NAMALWA (cell line): ENCODE measurements at places on chromosomes 7 and 10.

- DNase-seq: no peak
Observed at GRCh38 chr7:45646996-45647825, 73.0 kb downstream of the ADCY1 start.

DNA sequence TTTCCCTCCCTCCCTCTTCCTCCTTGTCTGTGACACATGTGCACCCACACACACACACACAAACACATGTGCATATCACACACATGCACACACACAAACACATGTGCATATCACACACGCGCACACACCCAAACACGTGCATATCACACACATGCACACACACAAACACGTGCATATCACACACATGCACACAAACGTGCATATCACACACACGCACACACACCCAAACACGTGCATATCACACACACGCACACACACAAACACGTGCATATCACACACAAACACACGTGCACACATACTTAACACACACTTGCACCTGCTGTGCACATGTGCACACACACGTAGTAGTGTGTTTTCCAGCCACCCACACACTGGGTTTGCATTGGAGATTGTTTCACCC lies 29.4 kb upstream of the KNDC1 start:
- no peak for DNase-seq

DNA sequence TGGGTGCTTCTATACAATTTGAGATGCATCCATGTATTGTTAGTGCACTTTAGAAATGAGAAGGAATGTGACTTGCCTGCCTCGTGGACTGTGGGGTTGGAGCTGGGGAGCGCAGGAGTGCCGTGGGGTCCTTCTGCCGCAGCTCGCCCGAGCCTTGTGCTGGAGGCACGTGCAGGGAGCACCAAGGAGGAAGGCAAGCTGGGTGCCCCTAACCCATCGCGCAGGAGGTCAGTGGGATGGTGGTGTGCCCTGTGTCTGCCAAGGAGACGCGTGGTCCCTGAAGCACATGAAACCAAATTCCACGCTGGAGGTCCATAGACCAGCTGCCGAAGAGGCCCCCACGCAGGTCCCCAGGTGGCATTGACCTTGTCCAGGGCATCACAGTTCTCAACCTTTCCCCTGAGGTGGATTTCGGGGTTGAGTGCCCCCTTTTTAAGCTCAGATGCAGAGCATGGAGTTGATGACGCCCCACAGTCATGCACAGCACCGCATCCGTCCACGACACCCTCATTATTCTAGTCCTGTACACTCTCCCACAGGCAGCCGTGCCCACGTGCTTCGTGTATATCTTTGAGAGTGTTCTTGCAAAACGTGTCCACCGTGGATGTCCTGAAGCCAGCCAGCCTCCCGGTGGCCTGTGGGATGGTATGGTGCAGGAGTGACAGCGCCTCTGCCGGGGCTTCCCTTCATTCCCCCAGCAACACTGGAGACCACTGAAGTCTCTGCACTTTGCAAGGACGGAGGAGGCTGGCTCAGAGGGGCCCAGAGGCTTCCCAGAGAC lies 35.5 kb downstream of the FKBP6 start:
- DNase-seq: no peak

- no peak for DNase-seq
Observed at GRCh38 chr10:75432176-75432575, 752 bp downstream of the LRMDA start.

GRCh38 chr10:57992321-57993077 lies 275.2 kb downstream of the IPMK start:
- no peak for DNase-seq

- no peak for DNase-seq
Observed at GRCh38 chr10:104711302-104711721, 70.2 kb downstream of the SORCS3 start.

DNA sequence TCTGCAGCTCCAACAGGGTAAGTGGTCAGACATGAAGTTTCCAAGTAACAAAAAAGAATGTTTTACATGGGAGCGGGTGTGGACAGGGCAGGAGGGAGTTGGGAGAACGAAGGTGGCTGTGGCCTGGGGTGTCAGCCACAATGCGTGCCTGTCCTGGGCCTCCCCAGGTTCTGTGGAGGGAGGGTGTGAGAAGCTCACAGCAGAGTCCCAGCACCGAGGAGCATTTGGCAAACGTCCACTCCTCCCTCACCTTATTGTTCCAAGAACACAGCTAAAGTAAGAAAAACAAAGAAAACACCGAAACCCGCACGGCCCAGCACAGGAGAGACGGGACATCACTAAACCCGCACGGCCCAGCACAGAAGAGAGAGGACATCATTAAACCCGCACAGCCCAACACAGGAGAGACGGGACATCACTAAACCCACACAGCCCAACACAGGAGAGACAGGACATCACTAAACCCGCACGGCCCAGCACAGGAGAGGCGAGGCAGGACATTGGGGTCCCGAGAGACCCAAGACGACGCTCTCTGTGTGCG lies 226.4 kb downstream of the MAD1L1 start:
- DNase-seq: no peak

DNA sequence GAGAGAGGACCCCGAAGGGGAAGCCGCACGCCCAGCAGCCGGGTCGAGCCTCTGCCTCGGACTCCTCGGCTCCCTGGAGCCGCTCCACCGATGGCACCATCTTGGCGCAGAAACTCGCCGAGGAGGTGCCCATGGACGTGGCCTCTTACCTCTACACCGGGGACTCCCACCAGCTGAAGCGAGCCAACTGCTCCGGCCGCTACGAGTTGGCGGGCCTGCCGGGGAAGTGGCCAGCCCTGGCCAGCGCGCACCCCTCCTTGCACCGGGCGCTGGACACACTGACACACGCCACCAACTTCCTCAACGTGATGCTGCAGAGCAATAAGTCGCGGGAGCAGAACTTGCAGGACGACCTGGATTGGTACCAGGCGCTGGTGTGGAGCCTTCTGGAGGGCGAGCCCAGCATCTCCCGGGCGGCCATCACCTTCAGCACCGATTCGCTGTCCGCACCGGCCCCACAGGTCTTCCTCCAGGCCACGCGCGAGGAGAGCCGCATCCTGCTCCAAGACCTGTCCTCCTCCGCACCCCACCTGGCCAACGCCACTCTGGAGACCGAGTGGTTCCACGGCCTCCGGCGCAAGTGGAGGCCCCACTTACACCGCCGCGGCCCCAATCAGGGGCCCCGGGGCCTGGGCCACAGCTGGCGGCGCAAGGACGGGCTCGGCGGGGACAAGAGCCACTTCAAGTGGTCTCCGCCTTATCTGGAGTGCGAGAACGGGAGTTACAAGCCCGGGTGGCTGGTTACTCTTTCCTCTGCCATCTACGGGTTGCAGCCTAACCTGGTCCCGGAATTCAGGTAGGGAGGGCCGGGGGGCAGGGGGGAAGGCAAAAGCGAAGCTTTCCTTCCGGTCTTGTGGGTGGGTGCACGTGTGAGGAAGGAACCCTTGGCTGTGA lies 973 bp downstream of the GPR158 start:
- no peak for DNase-seq

DNA sequence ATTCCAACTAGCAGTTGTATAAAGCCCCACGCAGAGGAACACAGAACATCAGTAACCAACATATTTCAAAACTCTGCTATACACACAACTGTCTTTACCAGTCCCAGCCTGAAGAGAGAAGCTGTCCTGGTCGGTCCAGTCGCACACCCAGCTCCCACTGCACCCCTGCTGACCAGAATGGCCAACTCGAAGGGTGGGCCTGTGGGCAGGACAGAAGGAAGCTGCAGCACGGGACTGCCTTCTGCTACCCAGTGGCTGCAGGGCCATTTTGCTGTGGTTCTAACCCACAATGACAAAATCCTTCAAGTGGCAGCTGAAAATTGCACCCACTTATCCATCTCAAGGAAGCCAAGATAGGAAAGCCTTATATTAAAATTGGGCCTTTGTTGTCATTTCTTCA lies 48.2 kb downstream of the GSDME start:
- DNase-seq: no peak

DNA sequence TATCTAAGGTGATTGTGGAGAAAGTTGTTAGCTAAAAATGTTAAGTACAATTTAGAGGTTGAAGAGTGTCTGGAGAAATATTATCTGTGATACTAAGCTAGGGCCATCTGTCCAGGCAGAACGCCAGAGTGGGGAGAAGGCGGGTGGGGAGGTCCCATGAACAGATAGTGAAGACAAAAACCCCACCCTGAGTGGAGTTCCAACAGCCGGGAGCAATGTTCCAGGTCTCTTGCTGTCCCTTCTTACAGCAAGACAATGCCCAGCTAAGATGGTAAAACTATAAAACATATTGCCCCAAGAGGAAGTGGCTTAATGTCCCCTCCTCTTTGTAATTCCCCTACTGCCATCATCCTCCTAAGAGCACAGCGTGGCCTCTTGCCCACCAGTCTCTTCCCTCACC lies 10.4 kb upstream of the IL15RA start:
- no peak for DNase-seq

GRCh38 chr7:53237344-53237913 lies 202.0 kb downstream of the POM121L12 start:
- no peak for DNase-seq

- DNase-seq: no peak
Observed at GRCh38 chr10:201328-201771, 66.1 kb downstream of the ZMYND11 start.

GRCh38 chr10:112434988-112435619 lies 11.6 kb downstream of the ZDHHC6 start:
- DNase-seq: peak; percentile 55

- no peak for DNase-seq
Observed at GRCh38 chr7:2544541-2545188, 10.7 kb downstream of the BRAT1 start.

DNA sequence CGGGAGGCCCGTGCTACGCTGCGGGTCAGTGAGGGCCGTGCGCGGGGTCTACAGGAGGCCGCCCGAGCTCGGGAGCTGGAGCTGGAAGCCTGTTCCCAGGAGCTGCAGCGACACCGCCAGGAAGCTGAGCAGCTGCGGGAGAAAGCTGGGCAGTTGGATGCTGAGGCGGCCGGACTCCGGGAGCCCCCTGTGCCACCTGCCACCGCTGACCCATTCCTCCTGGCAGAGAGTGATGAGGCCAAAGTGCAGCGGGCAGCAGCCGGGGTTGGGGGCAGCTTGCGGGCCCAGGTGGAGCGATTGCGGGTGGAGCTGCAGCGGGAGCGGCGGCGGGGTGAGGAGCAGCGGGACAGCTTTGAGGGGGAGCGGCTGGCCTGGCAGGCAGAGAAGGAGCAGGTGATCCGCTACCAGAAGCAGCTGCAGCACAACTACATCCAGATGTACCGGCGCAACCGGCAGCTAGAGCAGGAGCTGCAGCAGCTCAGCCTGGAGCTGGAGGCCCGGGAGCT lies 7.0 kb downstream of the LZTS2 start:
- DNase-seq: no peak

GRCh38 chr7:7529328-7529727 lies 6.3 kb downstream of the COL28A1 start:
- DNase-seq: no peak
